Stimulated activated CD4-positive, alpha-beta T cell treated with anti-CD3 and anti-CD28 coated beads, TNF-alpha, amount 100 ng/mL, for 1 hour (primary cell): ENCODE measurements at places on chromosomes 11 and 22.

DNA sequence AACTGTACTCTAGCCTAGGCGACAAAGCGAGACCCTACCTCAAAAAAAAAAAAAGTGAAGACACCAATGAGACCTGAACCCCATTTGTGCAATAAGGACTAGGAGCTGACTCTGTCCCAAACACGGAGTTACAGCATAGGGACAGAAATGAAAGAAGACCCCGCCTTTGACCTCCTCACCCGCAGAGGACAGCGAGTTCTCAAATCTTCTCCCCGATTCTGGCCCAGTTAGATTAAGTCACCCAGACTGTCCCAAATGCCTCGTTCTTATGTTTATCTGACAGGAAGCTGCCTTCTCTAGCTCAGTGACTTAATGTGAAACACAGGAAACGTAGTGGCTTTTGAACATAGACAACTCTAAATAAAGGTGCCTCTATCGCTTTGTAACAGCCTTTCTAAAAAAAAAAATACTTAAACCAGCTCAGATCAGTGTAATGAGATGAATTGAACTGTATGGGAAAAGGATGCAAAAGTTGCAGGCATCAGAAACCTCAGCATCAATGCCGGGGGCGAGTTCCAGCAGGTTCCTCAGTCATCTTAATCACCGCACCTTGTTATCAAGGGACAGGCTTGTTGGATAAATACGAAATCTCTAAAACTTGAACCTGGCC is 10.6 kb downstream of the MYH9 start:
- DNase-seq, result no peak

- DNase-seq, result no peak
Measured at GRCh38 chr11:2207212-2207611, 35.6 kb upstream of the TH start.

DNA sequence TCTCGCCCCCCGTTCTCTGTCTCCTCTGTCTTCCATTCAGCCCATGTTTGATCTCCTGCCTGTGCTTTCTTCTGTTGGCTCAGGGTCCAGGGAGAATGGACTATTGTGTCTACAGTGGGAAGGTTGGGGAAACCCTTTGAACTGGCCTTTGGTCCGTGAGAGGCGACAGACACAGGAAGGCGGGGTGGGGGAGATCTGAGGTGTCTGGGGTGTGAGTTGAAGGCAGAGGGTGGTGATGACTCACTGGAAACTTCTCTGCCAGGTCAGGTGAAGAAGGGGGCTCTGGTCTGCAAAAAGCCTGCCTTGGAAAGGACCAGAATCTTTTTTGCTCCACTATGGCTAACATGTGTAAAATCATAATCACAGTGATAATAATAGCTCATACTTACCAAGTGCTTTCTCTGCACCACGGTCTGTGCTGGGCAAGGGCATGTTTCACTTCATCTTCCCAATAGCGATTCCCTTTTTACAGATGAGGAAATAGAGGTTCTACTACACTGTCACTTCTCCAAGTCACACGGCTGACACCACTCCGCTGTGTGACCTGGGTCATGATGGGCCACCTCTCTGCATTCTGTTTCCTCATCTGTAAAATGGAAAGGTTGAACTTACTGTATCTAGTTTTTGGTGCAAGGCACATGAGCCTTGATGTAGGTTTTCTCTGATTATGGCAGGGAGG is 99.8 kb upstream of the ALX4 start:
- no peak for DNase-seq

GRCh38 chr11:37613031-37613430 is 1015.0 kb upstream of the RAG2 start:
- no peak for DNase-seq

DNA sequence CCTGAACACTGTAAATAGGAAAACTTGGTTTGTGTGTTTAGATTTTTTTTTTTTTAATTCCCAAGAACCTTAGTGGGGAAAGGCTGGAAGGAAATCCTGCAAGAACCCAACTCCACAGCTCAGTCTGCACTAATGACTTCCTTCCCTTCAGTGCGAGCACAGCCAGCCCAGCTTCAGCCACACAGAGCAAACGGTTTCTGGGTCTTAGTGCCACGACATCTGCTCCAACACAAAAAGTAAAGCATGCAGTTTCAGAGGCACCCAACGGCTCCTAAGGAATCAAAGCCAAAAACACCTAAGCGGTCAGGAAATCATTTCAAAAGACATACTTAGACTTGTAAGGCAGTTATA is 236.1 kb downstream of the TTC28 start:
- DNase-seq, result no peak

DNA sequence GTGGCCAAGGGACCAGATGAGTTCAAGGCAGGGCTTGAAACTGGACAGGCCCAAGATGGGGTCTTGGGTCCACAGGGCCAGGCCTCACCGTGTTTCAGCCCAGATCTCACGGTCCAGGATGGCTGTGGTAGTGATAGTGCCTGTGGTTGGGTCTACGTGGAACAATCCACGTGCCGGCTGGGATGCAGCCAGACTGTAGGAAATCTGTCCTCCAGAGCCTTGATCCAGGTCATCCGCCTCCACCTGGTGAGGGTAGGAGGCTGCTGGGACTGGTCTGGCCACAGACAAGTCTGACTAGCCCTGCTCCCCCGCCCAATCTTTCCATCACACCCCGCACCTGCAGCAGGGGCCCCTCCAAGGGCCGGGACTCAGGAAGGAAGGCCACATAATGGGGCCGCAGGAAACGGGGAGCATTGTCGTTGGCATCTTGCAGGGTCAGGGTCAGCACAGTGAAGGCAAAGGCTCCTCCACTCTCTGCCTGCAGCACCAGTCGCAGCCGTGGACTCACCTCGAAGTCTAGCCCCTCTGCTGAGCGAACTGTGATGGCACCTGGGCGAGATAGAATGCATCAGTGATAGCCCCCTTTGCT is 6.7 kb upstream of the TPP1 start:
- DNase-seq, result no peak

DNA sequence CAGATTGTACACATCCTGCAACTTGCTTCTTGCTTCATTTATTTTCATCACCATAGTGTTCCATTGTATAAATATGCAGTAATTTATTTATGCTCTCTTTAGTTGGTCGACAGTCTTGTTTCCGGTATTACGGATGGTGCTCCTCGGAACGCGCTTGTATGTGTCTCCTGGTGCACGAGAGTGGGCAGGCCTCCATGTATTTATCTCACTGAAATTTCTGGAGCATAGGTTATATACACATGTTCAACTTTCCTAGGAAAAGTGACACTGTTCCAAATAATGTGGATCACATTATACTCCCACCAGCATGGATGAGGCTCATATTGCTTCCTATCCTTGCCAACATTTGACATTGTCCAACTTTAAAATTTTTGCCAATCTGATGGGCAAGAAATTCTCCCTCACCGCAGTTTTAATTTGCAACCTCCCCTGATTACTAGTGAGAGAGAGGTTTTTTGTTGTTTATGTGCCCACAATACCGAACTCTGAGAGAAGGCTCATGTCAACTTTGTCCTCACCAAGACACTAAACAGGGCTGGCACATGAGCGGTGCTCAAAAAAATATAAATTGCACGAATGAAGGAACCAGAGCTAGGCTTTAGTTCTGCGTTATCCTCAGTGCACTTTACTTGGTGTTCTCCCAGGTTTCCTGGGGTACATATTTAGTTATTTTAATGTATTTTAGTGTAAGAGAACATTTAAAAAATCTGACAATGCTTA is 3.8 kb downstream of the CSNK2A3 start:
- no peak for DNase-seq

GRCh38 chr11:32436751-32437494 is 1.6 kb upstream of the WT1 start:
- no peak for DNase-seq

GRCh38 chr11:28631148-28631547 is 523.0 kb downstream of the METTL15 start:
- DNase-seq, result no peak

DNA sequence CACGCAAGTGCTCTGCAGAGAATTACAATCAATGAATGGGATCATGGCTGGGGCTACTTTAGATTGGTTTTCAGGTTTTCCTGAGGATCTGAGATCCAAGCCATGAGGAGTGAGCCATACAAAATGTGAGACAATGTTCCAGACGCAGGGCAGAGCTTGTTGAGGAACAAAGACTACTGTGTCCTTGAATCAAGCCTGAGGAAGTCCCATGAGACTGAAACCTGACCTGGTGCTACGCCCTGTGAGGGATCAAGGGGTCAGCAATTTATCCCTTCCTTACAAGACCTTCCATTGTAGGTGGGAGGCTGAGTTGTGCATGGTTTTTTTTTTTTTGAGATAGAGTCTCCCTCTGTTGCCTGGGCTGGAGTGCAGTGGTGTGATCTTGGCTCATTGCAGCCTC is 2.1 kb downstream of the INCENP start:
- no peak for DNase-seq

GRCh38 chr11:69636512-69637197 is 4.3 kb upstream of the CCND1 start:
- DNase-seq, result no peak

DNA sequence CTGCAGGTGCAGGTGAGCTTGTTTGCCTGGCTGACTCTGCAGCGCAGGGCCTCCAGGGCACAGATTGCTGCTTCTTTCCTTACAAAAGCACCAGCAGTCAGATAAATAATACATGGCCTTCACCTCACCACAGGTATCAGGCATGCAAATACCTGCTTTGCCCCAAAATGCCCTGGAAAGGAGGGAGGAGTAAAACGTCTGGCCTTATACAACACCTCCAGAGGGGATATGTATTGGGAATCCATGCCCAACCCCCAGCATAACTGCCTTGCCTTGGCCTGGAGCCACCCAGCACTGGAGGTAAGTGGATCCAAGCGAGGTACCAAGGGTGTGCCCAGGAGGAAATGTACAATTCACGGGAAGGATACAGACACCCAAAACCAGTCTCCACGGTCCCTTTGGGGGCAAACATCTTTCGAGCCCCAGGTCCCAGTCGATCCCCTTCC is 860 bp downstream of the TMEM184B start:
- no peak for DNase-seq

DNA sequence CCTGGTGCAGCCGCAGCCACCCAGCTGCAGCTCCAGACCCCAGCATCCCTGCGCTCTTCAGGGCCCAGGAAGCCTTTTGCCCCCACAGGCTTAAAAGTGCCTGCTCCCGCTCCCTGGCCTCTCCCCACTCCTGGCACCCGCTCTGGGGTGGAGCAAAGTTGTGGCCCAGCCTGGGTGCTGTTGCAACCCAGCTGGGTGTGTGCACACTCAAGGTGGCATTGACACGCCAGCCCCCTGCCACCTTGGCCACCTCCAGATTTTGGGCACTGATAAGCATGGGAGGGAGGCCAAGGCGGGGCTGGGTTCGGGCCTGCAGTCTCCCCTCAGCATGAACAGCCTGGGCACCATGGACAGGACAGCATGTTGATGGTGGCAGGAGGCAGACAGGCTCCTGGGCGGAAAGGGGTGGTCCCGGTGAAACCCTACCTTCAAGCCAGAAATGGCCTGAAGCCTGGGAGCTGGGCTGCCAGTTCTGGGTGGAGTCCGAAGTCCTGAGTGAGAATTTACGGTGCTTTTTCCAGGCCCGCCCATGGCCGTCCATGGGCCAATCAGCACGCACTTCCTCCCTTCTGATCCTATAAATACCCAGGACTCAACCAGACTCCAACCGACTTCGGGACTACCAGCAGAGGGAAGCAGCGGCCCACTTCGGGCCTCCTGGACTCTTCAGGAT is 23.6 kb upstream of the RNASEH2C start:
- no peak for DNase-seq
